ENCODE measurements at places on chromosomes 7 and 10.

DNA sequence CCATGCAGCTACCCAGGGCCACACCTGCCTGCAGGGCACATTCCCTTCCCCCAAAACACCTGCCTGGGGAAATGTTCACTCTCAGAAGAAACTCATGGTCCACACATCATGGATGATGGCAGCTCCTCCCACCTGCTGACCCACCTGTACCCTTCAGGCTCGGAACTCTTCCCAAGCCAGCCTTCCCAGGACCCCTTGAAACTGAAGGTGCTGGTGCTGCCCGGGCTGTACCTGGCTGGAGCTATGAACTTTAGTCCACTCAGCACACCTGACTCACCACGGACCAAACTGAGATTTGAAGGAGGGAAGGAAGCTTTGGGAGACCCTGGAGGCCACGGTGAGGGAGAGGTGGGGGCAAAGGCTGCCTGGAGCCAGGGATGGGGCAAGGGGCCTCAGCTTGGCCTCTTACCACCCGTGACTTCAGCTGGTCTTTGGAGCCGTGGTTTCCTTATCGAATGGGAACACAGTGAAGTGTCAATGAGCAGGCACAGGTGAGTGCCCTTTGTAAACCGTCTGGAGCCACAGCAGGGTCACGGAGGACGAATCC is 30.1 kb upstream of the INPP5A start:
- no peak for DNase-seq

- peak; percentile 39 for DNase-seq
These were observed 91.1 kb upstream of the ARHGAP21 start for GRCh38 chr10:24814568-24815313.

- DNase-seq = peak; percentile 34
These were observed 48.1 kb downstream of the ATRNL1 start for GRCh38 chr10:115141254-115141653.

DNA sequence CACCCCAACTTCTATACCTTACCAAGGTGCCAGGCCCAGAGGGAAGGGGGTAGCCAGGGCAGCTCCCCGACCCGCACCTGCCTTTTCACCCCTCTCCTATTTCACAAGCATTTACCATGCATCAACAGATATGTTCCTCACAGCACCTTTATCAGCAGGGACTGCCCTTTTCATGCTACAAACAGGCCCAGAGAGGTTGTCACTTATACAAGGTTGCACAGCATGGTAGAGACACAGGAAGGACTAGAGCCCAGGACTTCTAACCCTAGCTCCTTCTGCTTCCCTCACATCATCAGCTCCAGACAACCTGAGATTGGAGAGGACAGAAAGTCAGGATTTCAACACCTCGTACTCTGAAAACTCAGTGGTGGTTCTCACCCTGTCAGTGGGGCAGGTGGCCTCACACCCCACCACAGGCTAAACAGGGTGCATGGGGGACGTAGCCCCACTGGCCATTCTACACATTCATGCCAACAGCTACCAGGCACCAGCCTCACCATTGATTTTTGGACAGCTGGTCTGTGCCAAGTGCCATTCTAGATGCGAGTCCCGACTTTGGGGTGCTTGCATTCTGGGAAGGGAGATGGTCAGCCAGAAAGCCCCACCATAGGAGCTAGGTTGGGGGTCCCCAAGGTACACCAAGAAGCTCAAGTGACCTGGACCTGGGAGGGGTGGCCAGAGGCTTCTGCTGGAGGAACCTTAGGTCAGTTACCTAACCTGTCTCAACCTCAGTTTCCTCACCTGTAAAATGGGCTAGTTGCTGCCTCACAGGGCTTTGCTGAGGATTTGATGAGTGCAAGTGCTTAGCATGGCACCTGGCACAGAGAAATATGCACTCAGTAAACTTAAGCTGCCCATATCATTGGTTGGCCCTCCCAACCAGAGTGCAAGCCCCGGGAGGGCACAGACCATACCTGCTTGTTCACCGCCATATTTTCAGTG is 38.4 kb downstream of the CHST3 start:
- no peak for DNase-seq

DNA sequence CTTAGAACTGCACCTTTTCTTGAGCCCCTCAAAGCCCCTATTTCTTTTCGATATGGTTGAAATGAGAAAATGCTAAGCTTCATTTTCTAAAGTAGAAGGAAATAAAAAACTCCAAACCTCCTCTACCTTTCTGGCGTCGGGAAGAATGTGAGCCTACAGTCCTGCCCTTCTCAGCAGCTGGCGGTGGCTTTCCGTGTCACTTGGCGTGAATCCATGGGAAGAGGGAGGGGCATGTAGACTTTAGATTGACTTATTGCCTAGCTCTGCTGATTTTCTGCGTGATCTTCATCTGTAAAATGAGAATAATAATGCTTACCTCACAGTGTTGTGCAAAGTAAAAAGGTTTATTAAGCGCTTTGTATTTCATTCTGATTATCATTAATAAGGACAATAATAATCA is 35.0 kb downstream of the PRR15 start:
- no peak for DNase-seq

DNA sequence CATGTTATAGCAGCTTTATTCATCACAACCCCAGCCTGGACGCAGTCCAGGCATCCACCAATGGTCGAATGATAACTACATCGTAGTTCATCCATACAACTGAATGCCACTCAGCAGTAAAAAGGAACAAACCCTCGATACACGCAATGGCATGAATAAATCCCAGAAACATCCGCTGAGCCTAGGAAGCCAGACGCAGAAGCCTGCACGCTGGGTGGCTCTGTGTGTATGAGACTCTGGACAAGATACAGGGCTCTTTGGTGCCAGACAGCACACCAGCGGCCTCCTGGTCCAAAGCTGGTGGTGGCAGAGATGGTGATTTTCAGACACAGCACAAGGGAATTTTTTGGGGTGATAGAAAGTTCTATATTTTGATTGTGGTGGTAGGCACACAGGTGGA is 10.0 kb upstream of the CRYGN start:
- no peak for DNase-seq

- no peak for DNase-seq
These were observed 264.6 kb downstream of the WDR37 start for GRCh38 chr10:1320739-1321320.

DNA sequence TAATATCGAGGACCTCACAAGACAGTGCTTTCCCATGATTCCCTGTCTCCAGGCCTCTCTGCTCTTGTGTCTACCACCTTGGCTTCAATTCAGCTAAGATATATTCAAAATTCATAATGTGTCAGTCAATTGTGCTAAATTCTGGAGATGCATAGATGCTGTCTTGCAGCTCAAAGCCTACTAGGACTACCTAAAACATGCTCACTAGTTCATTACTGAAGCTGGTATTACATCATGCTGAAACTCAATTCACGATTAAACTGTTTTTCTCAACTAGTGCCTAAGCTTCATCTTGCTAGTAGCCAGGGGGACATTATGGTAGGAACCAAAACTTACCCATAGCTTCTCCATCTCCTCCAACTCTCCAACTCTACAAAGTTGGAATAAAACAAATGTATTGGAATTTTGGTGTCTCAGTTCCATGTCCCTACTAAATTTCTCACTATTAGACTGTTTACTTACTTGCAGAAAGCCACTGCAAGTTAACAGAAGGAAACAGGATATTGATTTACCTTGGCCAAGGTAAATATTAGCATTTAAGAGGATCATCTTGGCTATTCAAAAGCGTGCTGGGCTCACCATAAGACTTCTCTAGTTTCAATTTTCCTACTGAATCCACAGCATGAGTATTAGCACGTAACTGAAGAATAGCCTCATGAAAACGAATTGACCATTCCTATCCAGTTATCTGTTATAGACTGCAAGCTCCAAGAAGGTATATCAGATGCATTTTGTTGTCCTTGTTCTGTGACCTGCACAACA is 53.6 kb downstream of the CREB3L2 start:
- no peak for DNase-seq

- DNase-seq = no peak
These were observed 69.5 kb downstream of the RAPGEF5 start for GRCh38 chr7:22287412-22287811.

DNA sequence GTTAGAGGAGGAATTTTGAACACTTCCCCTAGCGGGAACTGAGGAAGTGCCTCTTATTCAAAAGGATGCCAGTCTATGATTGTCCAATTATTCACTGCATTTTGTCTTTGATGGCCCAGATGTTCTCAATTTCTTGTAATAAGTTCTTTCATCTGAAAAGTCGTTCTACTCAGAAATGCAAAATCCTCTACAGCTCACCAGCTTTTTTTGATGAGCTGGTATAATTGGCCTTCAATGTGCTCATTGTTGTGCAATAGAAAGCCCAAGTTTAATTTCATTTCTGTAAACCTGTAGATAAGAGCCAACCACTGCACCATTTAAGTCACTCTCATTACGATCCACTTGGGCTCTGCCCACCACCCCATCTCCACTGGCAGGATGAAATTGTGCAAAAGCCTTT is 978.7 kb upstream of the AUTS2 start:
- no peak for DNase-seq

GRCh38 chr7:2821161-2821841 is 22.8 kb downstream of the GNA12 start:
- peak; percentile 77 for DNase-seq

GRCh38 chr10:7407368-7408290 is 3.2 kb downstream of the SFMBT2 start:
- DNase-seq = peak; percentile 36

- no peak for DNase-seq
These were observed 143.2 kb downstream of the REEP3 start for GRCh38 chr10:63664341-63664885.

- no peak for DNase-seq
These were observed 22.8 kb upstream of the PWWP2B start for GRCh38 chr10:132374176-132374575.

DNA sequence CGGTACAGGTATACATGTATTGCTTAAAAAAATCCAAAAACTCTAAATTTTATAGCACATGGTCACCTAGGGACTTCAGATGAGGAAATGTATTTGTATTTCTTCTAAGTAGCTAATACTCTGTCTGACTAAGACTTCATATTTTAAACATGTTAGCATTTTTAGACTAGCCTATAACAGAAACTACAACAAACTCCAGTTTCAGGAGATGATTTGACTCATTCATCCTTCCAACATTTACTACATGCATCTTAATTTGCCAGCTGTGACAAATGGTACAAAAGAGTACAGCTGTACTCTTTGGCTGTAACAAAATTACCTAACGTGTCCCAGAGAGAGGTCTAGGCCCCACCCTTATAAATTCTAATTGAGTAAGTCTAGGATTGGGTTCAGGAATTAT is 22.2 kb downstream of the TMEM209 start:
- DNase-seq = no peak

- DNase-seq = no peak
These were observed 30.8 kb upstream of the EIF4H start for GRCh38 chr7:74143383-74143782.

GRCh38 chr10:62637249-62638061 is 167.1 kb upstream of the ADO start:
- no peak for DNase-seq

DNA sequence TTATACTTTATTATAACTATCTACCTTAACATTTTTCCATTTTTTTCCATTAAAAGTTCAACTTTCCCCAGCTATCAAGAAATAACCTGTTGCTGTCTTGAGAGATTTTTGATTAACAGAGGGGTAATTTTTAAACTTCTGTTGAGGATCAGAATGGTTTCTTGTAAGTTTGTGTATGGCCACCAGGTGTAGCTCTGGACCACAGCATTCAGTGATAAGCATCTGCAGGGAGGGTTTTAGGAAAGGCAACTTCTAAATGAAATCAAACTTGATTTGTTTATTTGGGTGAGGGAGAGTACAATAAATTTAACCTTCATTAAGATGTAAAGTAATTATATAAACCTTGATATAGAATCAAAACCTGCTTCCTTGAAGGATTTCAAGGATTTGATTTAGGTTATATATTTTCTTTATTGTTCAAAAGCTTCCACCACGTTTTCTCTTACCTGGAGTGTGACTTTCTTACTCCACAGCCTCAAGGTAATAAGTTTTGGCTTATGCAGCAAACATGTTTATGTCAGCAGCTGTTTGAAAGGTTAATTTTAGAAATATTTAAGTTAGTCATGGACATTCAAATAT is 153.3 kb downstream of the STK31 start:
- peak; percentile 41 for DNase-seq

GRCh38 chr7:55140221-55140940 is 121.6 kb downstream of the EGFR start:
- DNase-seq = peak; percentile 48
